ENCODE measurements at places on chromosomes 3 and 15. TPM values are rescaled to one million over a fixed set of nuclear protein-coding genes. Genes with fewer than 3 reads are reported as not detected.
A peak's percentile ranks its signal among the peaks of the same experiment; 100 is the strongest.

GRCh38 chr3:88195951-88196434 is 46.2 kb downstream of the C3orf38 start:
- no peak for DNase-seq

MYLK gene
- 0.18 TPM for polyA plus RNA-seq

- DNase-seq: no peak
Observed at GRCh38 chr3:39573392-39573791, 105.9 kb downstream of the MOBP start.

SOX2 gene
- not detected for polyA plus RNA-seq

DNA sequence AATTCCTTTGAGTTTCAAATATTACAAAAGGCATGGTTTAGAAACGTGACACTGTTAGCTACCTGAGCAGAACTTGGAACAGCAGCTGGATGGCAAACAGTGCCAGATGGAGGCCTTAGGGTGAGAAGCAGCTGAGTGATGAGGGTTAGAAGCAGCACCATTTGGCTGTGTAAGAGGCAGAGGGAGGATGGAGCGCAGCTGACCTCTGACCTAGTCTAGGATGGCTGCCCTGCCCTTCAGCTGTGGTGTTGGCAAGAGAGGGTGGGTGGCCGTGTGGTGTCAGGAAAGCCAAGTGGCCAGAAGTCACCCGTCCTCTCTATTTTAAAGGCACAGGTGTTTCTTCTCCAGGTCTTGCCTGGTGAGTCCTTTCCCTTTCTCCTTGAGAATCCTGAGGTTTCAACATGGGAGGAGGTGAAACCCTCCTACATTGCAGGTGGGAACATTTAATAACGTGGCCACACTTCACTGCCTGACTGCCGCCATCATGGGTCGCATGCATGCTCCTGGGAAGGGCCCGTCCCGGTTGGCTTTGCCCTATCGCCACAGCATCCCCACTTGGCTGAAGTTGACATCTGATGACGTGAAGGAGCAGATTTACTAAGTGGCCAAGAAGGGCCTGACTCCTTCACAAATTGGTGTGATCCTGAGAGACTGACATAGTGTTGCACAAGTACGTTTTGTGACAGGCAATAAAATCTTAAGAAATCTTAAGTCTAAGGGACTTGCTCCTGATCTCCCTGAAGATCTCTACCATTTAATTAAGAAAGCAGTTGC is 17.6 kb downstream of the BCL2L10 start:
- no peak for DNase-seq

DNA sequence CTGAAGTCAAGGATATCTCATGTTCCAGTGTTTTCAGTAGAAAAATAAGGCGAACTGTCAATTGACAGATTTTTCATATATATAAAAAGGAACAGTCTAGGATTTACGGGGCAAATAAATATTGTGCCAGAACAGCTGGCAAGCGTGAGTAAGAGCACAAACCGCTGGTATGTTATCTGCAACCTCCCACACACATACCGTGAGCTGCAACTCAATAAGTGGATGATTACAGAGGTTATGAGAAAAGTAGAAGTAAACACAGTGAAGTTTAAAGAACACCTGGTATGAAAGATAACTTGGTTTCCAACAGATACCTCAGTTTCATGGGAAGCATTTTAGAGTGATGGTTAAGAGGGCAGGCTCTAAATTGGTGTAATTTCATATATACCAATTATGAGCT is 733.4 kb downstream of the TUSC7 start:
- no peak for DNase-seq

DNA sequence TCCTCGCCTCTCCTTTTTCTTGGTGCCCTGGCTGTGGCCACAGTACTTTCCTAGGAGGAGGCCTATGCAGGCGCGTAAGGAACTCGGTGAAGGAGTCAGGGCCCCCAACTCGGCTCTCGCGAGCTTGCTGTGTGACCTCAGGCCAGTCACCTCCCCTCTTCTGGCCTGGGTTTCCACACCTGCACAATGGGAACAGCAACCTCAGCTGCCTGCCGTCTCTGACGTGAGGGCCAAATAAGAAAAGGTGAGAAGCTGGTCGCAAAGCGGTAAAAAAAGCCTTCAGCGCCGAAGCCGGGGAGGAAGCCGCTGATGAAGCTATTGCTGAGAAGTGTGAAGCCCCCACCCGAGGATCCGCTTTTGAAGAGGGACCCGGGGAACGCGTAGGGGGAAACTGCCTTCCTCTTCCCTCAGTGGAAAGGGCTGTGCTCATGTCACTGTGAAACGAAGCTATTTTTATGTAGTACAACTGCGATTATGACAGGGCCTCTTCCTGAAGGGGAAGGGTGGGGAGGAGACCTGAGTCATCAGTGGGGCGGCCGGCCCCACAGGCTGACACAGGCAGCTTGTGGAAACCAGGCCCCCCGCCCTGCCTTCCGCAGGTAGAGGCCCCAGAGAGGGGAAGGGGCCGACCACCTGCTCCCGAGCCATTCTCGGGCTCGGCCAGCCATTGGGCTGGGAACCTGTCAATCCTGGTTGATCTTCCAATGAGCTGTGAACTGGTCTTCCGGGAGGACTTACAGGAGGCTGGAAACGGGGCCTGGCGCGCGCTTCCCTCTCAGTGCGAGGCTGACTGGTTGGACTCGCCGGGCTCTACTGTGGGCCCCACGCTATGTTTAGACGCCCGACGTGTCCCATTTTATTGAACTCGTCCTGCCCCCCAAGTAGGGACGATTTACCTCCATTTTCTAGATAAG is 18.0 kb upstream of the ANKDD1A start:
- peak; percentile 96 for DNase-seq

- DNase-seq: no peak
Observed at GRCh38 chr15:30036036-30036703, 46.6 kb upstream of the GOLGA8J start.

KCNMB2 gene
- not detected for polyA plus RNA-seq

NANOGP8 gene
- polyA plus RNA-seq: not detected

GRCh38 chr3:46371519-46372340 is 984 bp downstream of the CCR5 start:
- DNase-seq: no peak

- DNase-seq: peak; percentile 46
Observed at GRCh38 chr3:189049458-189050236, 122.1 kb upstream of the TPRG1 start.

DNA sequence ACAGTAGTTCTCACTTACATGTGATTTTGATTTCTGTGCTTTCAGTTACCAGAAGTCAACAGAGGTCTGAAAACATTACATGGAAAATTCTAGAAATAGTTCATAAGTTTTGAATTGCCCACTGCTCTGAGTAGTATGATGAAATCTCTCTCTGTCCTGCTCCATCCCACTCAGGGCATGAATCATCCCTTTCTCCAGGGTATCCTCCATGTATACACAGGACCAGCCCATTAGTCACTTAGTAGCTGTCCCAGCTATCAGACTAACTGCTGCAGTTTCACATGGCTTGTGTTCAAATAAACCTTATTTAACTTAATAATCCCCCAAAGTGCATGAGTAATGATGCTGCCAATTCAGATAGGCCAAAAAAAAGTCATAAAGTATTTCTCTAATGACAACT is 38.6 kb downstream of the EPHA3 start:
- DNase-seq: no peak

GRCh38 chr3:72473156-72473555 is 375.1 kb downstream of the SHQ1 start:
- no peak for DNase-seq

LMCD1 gene
- 2.2 TPM for polyA plus RNA-seq

HRG gene
- not detected for polyA plus RNA-seq

DNA sequence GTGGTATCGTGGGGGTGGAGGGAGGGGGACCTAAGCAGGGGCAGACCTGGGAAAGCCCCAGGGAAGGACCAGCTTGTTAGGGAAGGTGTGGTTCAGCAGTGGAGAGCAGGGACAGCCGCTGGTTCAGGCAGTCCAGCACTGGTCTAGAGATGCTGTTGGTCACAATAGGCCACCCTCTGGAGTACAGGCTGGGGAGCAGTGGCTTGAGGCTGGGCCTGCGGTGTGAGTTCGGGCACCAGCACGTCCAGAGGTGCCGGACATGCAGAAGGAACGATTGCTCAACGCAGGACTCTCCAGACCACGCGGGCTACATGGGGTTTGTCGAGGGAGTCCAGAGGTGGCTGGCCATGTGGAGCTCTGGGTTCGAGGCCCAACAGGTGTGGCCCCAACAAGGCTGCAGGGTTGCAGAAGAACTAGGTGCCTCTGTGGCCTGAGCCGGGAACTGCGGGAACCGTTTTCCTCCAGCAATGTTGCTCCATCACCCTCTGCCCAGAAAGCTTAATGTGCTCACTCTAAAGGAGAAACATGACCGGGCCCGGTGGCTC is 143.9 kb downstream of the APBA2 start:
- DNase-seq: no peak

- no peak for DNase-seq
Observed at GRCh38 chr3:5321666-5322340, 134.3 kb downstream of the EDEM1 start.

- DNase-seq: no peak
Observed at GRCh38 chr15:80832686-80833085, 53.5 kb downstream of the CEMIP start.
